ENCODE measurements at places on chromosomes 3 and 15.

- DNase-seq, result no peak
Measured at GRCh38 chr3:50380405-50381085, 21.2 kb upstream of the TMEM115 start.

GRCh38 chr3:16866571-16866970 is 18.2 kb upstream of the PLCL2 start:
- DNase-seq, result no peak

- no peak for DNase-seq
Measured at GRCh38 chr3:150070271-150070670, 99.6 kb upstream of the PFN2 start.

- no peak for DNase-seq
Measured at GRCh38 chr15:90463381-90463780, 66.3 kb upstream of the CRTC3 start.

DNA sequence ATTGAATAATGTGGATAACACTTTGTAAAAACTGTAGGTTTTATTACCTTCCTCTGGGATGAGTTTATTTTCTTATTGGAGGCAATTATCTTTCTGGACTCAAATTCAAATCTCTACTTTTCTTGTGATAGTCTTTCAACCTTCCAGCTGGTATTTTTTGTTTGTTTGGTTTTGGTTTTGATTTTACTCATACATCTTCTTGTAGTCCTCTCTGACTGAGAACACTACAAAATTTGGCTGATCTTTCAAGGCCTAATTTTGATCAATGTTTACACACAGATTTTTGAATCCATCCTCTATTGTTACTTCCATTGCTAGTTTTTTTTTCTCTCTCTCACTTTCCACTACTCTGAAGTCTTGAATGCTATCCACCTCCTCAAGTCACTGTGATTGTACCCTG is 303.8 kb upstream of the NECTIN3 start:
- DNase-seq, result no peak

- DNase-seq, result no peak
Measured at GRCh38 chr3:124577494-124578167, 152.6 kb upstream of the UMPS start.

DNA sequence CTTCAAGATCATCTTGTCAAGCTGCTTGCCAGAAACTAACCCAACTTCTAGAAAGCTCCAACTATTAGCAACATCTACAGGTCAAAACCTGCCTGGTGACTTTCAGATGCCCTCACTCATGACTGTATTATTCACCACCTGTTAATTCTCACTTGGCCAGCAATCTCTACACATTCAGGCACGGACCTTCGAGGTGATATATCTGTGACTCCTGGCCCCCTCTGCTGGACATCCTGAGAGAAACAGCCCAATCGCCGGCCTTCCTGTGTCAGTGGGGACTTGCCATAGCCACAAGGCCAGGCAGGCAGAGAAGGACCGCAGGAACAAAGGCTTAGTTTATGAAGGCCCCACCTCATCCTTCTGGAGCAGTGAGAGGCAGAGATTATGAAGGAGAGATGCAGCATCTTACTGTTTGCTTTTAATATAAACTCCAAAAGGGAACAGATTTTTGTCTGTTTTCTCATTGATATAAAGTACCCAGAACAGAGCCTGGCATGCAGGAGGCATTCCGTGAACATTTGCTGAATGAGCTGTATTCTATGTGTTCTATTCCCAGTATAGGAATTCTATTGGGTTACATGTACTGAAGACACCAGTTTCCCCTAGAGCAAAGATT is 24.4 kb upstream of the OCA2 start:
- DNase-seq, result no peak

- no peak for DNase-seq
Measured at GRCh38 chr15:71748293-71748718, 62.0 kb upstream of the NR2E3 start.

- DNase-seq, result no peak
Measured at GRCh38 chr15:95916568-95916967, 413.9 kb upstream of the NR2F2 start.

- peak; percentile 88 for DNase-seq
Measured at GRCh38 chr15:60392986-60393790, 4.6 kb downstream of the ANXA2 start.

DNA sequence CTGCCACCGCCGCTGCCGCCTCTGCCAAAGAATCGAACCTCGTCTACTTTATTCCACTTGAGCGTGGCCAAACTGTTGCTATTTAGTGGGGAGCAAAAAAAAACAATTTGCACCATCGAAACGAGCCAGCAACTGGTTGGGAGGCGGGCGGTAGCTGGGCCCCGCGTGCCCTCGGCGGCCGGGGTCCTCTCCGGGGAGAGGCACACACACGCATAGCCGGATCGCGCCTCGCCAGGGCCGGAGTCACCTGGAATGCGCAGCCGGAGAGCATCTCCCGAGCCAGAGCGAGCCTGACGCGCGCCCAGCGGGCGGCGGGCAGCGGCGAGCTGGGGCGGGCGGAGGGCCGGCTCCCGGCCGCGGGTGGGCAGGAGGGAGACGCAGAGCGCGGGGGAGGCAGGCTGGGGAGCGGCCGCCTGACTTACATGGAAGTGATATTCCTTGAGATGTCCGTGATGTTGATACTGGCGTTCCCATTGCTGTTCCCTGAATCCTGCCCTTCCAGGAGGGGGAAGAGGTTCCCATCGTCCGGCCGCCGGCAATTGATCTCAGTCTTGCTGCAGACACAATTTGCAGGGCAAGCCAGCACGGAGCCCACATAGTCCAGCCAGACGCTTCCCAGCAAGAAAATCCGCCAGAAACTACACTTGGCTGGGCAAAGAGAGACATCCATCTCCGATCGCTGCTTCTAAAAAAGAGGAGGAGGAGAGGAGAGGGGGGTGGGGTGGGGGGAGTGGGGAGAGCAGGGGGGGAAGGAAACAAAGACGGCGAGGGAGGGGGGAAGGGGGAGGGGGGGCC is 858 bp downstream of the NTRK3 start:
- no peak for DNase-seq

GRCh38 chr15:33209575-33210481 is 15.3 kb upstream of the FMN1 start:
- DNase-seq, result no peak

GRCh38 chr15:94206463-94207167 is 24.7 kb upstream of the MCTP2 start:
- DNase-seq, result no peak

- DNase-seq, result no peak
Measured at GRCh38 chr3:109784285-109784684, 446.9 kb upstream of the DPPA4 start.
